ENCODE measurements at places on chromosomes 3 and 15.

DNA sequence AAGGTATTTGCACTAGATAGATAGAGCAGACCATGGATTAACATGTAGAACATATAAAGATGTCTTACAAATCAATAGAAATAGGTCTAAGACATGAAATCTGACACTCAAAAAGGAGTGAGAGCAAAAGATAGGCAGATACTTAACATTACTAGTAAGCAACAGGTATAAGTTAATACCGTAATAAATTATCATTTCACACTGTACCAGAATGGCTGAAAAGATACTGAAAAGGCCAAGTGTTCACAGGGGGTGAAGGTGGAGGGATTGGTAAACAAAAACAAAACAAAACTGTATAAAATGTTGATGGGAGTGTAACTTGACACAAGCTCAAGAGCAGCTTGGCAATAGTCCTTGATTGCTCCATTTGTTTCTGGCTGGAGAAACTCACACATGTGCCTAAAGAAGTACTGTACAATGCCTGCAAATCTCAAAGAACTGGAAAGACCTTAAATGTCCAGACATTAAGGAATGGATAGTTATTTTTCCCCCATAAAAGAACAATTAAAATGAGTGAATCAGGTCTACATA is 3.5 kb downstream of the NSMCE3 start:
- no peak for DNase-seq

DNA sequence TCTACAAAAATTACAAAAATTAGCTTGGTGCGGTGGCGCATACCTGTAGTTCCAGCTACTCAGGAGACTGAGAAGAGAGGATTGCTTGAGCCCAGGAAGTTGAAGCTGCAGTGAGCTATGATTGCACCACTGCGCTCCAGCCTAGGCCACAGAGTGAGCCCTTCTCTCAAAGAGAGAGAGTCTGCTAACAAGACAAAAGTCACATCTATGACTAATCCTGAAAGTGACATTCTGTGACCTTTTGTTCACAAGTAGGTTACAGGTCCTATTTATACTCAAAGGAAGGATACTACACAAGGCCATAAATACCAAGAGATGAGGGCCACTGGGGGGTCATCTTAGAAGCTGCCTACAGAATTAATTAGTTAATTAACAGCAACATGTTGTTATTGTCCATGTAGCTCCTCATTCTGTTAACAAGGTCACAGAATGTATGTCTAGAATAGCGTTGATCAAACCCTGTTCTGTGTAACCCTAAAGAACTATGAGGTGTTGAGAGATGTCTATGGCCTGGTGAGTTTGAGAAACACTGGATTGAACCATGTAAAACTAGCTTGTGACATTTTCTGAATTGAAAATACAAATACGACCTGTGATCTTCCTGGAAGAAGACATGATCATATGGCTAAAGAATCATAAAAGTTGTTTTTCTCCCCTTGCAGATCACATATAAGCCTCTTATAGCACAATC is 97.0 kb downstream of the SAMMSON start:
- no peak for DNase-seq

- DNase-seq = no peak
These were observed 41.8 kb upstream of the UTS2B start for GRCh38 chr3:191372122-191372521.

DNA sequence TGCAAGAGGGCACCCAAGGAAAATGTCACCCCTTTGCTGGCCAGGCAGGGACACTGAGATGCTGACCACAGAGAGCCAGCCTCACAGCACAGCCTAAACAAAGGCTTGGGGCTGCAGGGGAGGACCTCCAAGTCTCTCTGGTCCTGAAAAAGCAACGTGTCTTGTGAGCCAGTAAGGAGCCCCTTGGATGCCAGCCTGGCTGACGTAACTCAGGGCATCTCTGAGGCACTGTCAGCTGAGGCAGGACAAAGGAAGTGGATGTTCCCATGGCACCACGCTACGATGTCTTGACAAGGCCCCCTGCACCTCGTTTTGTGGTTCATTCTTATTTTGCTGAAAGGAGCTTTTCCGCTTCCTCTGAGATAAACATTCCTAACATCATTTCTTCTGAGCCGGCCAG is 160.7 kb downstream of the OR4M2 start:
- no peak for DNase-seq

DNA sequence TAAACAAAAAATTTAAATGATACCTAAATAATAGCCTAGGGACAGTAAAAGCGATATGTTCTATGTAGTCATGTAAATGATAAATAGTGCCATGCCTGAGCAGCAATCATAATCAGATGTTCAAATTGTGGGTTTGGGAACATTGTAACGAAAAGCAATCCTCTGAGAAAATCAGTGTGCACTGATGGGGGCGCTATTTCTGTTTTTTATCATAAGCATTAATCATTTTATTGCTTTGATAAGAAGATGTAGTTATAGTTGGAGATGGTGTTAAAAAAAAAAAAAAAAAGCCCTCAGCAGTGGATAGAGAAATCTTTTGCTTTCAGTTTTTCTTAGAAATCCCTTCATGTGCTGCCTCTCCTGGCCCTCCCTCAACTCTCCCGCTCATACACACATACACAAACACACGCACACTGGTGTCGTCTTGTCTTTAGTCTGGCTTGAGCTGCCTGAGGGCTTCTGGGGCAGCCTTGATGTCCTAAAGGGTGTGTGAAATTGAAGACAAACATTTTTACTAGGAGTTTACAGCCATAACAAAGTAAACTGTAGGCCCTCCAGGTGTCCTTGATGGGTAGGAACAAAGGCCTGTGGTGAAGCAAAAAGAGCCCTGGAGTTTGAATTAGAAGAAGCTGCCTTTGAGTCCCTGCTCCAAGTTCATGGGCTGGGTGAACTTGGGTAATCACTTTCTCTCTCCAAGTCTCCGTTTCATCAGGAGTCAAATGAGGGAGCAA is 428.1 kb downstream of the SOX2 start:
- no peak for DNase-seq

DNA sequence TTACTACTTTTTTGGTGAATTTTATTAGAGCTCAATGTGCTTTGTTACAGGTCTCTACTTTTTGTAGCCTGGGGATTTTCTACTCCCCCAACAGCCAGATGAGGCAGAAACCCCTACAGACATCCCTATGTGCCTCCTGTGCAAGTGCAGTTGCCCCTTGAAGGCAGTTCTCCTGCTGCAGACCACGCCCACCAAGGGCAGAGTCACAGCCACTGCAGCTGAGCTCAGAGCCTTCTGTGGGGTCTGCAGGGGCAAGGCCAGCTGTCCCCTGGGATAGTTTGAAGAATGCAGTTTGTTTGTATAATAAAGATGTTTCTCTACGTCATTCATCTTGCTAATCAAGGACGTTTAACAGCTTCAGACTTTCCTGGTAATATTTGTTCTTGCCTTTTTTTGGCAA is 76.8 kb downstream of the NPAP1 start:
- no peak for DNase-seq

GRCh38 chr3:149224736-149225594 is 3.3 kb upstream of the CP start:
- DNase-seq = no peak

- no peak for DNase-seq
These were observed 274.4 kb upstream of the ROBO2 start for GRCh38 chr3:76765511-76765910.
